Cardiac muscle cell (in vitro differentiated cells and primary cell): ENCODE measurements at places on chromosomes 3 and 15.

- DNase-seq = peak; percentile 46
Measured at GRCh38 chr3:4421121-4421520, 45.9 kb downstream of the SUMF1 start.

DNA sequence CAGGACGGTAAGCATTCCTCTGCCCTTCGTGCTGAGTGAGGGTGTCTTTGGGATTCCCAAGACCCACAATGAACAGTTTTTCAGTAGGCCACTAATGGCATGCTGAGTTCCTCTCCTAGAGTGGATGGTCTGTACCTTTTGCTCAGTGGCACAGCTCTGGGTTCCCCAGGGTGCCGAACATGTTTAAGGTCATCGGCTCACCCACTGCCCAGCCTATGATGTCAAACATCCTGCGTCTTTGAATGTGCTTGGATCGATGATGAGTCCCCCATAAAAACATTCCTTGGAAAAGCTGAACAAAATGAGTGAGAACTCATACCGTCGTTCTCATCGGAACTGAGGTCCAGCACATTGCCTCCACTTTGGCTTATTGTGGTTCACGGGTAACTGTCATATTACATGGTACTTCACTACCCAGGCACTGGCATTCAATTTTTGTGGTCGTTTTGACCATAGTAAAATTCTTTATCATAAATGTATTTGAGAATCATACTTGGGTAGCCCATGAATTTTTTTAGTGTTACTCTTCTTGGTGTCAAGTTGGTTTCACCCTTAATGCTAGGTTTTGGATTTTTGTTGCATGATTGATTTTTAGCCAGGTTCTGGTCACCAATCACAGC is 118.2 kb downstream of the SNRPN start:
- no peak for DNase-seq

DNA sequence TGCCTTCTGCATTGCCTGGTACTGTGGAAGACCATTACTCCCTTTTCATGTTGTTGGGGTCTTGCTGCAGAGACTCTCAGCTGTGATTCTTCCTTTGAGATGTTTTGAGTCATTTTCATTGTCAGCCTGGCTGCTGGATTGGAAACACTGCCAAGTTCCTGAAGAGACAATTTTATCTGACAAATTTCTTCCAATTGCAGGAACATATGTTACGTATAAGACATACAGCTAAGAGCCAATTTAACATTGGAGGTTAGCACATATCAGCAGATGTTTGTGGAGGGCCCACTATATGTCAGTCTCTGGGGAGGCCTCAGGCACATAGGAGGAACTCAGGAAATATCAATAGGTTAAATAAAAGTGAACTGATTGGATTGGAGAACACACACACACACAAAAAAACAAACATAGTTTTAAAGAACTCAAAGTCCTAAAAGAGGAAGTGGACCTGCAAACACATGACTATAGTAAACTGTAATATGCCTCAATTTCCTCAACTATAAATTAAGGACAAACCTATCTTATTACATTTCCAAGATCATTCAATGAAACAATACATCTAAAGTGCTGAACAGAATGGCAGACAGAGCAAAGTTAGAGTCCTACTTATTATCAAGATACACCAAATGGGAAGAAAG is 172.3 kb downstream of the MYRIP start:
- DNase-seq = peak; percentile 60

DNA sequence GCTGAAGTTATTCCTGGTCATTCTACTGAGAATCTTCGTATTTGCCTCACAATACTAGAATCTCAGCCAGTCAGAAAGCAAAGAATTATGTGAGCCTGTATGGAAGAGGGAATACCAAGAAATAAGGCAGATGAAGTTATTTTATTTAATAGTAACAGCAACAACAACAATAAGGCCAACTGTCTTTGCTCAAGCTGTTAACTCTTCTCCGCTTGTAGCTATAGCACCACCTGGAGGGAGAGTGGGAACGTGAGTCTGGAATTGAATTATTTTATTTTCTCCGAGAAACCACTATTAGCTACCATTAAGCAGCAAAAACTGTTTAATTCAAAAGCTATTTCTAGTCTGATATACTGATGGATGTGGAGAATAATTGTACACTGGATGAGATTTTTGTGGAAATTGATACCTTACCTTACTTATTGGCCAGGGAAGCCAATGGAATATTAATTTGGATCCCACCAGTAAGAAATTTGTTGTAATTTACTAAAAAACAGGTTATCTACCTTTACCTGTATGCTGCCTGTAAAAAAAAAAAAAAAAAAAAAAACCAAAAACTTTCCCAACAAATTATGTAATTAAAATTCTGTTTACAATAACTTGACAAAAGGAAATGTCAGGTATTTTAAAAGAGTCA is 50.1 kb downstream of the CALML4 start:
- peak; percentile 67 for DNase-seq

GRCh38 chr15:61038387-61038786 is 190.7 kb downstream of the RORA start:
- DNase-seq = no peak

- peak; percentile 11 for DNase-seq
Measured at GRCh38 chr15:84586696-84587095, 14.1 kb upstream of the ZSCAN2 start.

DNA sequence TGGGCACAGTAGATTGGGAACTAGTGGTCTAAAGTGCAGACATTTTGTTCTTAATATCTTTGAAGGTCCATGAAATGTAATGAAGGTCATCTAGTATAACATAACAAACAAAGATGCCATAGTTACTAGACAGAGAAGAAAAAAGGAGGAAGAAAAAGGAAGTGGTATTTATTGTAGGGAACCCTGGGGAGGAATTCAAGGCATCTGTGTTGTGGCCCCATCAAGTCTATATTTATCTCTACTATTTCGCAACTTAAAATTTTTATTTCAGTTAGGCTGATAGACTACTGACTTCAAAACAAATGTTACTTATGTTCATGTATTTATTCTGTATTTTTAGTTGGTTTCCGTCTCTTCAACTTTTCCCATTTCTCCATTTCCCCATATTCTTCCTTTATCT is 48.9 kb upstream of the ZDHHC23 start:
- no peak for DNase-seq
